ENCODE measurements at places on chromosomes 13 and 19.

DNA sequence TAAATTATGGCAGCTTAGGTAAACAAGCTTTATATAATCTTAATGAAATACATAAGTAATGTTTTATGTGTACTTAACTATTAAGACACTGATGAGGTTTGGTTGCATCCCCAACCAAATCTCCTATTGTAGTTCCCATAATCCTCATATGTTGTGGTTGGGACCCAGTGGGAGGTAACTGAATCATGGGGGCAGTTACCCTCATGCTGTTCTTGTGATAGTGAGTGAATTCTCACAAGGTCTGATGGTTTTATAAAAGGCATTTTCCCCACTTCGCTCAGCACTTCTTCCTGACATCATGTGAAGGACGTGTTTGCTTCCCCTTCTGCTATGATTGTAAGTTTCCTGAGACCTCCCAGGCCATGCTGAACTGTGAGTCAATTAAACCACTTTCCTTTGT lies 212.7 kb downstream of the DIAPH3 start:
- no peak for DNase-seq

- no peak for DNase-seq
Observed at GRCh38 chr13:78436311-78436710, 167.0 kb downstream of the POU4F1 start.

GRCh38 chr19:5578097-5578846 lies 10.5 kb upstream of the TINCR start:
- DNase-seq = peak; percentile 83

DNA sequence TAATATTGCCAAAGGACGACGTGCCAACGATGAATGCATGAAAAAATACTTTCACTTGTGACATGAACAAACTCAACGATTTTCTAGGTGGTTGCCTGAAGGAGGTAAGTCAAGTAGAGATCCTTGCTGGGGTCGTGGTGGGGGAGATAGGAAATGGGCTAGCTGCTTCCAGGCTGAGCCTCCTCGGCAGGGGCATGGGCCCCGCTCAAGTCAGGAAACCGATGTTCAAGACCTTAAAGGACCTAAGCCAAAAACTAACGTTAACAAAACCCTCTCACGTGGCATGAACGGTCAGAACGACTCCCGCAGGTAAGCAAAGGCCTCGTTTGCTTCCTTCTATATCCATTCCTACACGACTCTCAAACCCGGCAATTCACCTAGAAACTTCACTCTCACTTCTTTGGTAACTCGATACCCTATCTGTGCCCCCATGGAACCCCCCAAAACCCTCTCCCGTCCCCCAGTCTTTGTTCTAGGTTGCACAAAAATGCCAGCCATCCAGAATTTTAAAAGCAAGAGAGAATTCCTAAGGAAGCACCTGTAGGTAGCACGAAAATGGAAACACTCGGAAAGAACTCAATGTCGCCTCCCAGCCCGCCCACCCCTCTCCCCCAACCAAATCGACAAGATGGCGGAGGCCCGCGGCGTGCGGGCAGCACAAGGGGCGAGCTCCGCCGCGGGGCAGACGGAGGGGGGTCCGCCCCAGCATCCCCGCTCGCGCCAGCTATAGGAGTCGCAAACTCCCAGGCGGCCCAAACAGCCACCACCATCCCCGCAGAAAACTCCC lies 13.6 kb downstream of the ACP4 start:
- peak; percentile 58 for DNase-seq

DNA sequence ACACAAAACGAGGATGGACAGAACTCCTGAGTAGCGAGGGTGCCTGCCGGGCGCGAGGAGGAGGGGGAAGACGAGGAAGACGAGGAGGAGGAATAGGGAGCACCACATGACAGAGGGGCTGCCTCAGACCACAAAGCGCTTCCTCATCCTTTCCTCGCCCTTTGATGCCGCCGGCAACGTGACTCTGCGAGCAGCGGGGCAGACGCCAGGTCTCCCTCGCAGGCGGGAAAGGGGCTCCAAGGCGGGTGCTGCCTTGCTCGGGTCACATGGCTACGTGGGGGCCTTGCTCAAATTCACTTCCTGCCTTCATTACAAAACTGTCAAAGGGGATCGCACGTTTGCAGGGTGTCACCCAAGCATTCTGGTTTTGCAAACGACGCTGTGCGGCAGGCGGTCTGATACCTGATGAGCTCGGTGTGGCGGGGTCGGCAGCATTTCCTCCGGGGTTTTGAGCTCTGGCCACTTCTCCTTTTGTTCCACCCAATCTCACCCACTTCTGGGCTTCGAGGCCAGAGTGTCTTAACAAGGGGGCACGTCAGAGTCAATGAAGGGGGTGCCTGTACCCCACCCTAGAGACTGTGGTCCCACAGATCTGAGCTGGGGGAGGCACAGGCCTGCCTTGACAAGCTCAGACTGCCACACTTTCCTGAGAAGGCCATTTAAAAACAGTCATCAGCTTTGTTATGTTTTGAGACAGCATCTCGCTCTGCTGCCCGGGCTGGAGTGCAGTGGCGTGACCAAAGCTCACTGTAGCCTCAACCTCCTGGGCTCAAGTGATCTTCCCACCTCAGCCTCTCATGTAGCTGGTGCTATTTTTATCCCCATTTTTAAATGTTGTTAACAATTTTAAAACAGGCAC lies 14.9 kb downstream of the MAP2K2 start:
- peak; percentile 75 for DNase-seq

All from activated T-cell treated with anti-CD3 and anti-CD28 coated beads, Interleukin-2, amount 50 U/mL, for 24 hours (primary cell).